GM03348 (cell line): ENCODE measurements at places on chromosomes 5 and 9.

DNA sequence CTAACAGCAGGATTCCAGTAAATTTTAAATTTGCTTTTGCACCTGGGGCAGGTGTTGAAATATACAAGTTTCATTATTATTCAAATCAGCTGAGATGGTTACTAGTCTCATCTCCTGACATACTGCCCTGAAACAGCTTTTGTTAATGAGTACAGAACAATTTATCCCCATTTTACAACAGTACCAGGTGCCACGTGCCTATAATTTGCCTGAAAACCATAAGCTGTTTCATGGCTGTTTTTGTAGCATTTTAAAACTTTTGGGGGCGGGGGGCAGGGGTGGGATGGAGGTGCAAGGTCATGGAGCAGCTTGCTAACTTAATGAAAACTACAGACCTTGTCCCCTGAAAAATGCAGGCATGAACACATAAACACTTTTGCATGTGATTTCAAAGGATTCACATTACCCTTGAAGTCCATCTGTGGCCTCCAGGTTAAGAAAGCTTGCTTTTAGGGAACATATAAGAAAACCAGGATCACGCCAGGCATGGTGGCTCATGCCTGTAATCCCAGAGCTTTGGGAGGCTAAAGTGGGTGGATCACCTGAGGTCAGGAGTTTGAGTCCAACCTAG lies 42.1 kb downstream of the TIMD4 start:
- no peak for DNase-seq

DNA sequence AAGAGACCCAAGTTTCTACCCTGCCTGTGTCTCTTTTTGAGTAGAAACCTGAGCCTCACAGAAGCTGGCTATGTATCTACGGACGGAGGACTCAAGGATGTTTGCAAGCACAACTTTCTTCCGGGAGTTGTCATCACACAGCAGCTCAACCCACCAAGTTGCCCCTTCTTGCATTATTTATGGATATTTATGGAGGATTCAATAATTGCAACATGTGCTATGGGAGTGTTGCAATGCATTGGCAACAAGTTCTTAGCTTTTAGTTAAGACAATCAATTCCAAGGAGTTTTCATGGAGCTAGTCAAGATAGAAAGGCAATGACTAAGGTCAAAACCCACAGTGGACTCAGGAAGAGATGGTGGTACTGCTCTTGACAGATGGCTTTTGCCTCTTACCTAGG lies 336.9 kb downstream of the ENC1 start:
- peak; percentile 27 for DNase-seq

DNA sequence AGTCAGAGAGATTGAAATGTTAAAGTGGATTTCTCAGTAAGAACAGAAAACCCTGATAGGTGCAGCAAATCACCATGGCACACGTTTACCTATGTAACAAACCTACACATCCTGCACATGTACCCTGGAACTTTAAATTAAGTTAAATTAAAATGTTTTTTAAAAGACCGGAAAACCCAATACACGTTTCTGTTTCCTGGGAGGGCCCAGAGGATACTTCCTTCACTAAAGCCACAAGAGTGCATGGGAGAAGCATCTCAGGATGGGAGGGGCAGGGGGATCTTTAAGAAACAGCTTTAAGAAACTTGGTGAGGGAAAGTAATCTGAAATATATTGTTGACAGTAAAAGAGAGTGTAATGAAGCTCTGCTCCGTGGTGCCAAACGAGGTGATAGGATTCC lies 164.7 kb upstream of the PTGER4 start:
- DNase-seq, result no peak

GRCh38 chr5:2983583-2984300 lies 232.3 kb upstream of the IRX2 start:
- no peak for DNase-seq

GRCh38 chr5:150296496-150296895 lies 6.2 kb downstream of the ARSI start:
- DNase-seq, result no peak

- no peak for DNase-seq
Observed at GRCh38 chr5:177290816-177291596, 12.5 kb downstream of the RAB24 start.

GRCh38 chr5:133489632-133490031 lies 122.7 kb downstream of the FSTL4 start:
- DNase-seq, result no peak

- no peak for DNase-seq
Observed at GRCh38 chr9:125842242-125842641, 95.1 kb downstream of the PBX3 start.

- no peak for DNase-seq
Observed at GRCh38 chr5:141880961-141881801, 3.0 kb upstream of the PCDH1 start.

DNA sequence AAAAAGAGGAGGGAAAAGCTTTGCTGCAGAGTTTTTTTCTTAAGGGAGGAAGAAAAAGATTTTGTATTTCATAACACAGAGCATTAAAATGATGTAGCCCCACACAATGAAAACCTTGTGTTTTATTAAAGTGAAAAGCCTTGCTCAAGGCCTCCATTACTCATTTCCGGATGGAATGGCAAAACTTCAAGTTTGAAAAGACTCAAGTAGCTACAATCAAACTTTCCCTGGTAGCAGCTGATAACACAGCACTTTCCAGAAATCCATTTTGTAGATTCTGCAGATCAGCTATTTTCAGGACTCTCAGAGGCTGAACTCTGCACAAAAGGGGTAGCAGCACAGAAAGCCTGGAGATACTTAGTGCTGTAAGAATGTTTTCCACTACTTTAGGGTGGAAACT lies 374.8 kb downstream of the NFIB start:
- DNase-seq, result peak; percentile 56

- no peak for DNase-seq
Observed at GRCh38 chr9:13971415-13971814, 342.5 kb downstream of the NFIB start.

- no peak for DNase-seq
Observed at GRCh38 chr5:128774605-128775004, 190.7 kb upstream of the SLC27A6 start.
